Right ventricle myocardium superior (tissue), 1 donor: ENCODE measurements at places on chromosomes 1 and 21.

- no peak for DNase-seq
These were observed 19.2 kb downstream of the NLRP3 start for GRCh38 chr1:247435030-247435758.

GRCh38 chr1:117699953-117700352, 94.1 kb downstream of the TENT5C start:
- DNase-seq: no peak

DNA sequence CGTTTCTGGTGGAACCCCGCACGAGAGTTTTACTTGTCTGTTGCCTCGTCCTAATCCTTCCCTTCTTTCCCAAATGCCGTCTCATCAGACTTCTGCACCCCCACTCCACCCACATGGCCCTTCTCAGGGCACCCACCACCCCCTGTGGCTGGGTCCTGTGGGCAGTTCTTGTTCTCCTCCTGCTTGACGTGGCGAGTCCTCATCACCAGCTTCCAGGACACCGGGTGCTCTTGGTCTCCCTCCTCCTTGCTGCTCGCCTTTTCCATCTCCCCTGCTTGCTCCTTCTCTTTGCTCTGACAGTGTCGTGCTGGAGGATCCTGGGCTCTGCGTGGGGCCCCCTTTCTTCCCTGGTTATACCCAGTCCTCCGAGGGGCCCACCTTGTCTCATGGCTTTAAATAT, 51.8 kb downstream of the B3GALT5 start:
- DNase-seq: no peak

GRCh38 chr1:58839147-58839795, 55.4 kb upstream of the JUN start:
- no peak for DNase-seq

GRCh38 chr1:246591504-246591903, 25.2 kb downstream of the CNST start:
- no peak for DNase-seq

GRCh38 chr1:32138965-32139364, 31.1 kb downstream of the KPNA6 start:
- DNase-seq: no peak

- DNase-seq: no peak
These were observed at the start of gene KRTAP12-1 for GRCh38 chr21:44681861-44682579. Gene KRTAP12-1, minus strand, starts transcription at chr21:44682163. Its CDS starts 40 bp downstream, at chr21:44682123.

GRCh38 chr1:202160377-202160940, at the start of gene PTPN7:
Gene PTPN7, minus strand, starts transcription at chr1:202160602. Its CDS starts 1,200 bp downstream, at chr1:202159402.
- peak; percentile 60 for DNase-seq

- no peak for DNase-seq
These were observed 12.1 kb downstream of the TRAPPC10 start for GRCh38 chr21:44024257-44024656.

DNA sequence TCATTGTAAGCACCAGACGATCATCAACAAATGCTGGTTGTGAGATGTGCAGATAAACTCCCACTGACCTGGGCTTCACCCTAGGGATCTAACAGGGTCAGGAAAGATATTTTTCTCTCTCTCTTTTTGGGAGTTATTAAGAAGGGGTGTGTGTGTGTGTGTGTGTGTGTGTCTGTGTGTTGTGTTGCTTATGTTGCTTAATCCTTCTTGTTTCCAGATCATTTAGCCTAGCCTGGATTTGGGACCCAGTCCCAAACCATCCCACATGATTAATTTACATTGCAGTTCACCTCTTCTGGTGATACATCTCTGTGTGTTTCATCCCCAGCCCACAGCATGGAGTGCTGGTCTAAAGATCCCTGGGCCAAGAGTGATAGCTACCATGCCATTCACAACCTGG, 122.8 kb upstream of the IPO9 start:
- DNase-seq: no peak

- peak; percentile 66 for DNase-seq
These were observed 18.1 kb downstream of the KNCN start for GRCh38 chr1:46533179-46533864.

DNA sequence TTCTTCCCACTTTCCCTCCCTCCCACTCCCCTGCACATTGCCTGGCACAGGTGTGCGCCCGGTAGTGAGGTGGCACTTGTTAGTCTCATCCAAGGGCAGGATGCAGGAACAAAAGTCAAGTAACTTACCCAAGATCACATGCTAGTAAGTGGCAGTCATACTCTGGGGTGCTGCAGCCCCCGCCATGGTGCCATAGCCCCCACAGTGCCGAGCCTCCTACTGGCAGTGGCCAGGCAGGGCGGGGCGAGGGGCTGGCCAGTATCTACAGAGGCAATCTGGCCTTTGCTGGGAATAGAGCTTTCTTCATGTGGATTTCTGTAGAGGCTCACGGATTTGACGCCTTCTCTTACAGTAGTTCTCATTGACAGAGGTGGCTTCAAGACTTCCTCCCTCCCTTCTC, 26.9 kb downstream of the H6PD start:
- no peak for DNase-seq

DNA sequence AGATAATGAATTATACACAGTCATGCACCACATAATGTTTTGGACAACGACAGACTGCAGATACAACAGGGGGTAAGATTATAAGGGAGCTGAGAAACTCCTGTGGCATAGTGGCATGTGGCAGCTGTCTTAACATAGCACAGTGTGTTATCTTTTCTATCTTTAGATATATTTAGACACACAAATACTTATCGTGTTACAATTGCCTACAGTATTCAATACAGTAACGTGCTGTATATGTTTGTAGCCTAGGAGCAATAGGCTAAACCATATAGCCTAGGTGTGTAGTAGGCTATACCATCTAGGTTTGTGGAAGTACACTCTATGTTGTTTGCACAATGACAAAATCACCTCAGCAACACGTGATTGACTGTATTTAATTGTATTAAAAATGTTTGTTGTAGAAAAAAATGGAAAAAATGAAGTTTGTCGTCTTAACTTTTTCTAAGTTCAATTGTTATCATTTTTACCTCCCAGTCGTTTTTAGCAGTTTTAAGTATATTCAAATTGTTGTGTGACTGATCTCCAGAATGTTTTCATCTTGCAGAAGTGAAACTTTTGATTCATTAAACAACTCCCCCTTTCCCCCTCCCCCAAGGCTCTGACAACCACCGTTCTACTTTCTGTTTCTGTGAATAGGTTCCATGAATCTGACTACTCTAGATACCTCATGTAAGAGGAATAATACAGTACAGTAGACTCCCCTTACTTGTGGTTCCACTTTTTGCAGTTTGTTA, 351.0 kb upstream of the B3GALT2 start:
- no peak for DNase-seq

DNA sequence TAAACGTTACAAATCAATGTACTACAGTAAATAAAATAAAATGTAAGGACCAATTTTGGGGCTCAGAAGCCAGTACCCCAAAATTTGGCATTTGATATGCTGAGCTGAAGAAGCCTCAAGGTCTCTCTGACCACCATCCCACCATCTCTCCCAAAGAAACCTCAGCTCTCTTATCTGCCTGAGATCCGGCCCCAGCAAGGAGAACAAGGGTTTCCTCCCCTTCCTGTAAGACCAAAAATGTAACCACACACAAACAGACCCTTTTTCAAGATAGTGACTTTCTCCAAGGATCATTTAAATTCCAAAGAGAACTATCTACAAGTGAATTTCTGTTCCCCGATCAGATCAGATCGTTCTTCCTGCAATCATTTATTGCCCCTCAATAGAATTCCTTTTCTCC, 68.1 kb upstream of the SLC45A1 start:
- no peak for DNase-seq

GRCh38 chr1:66348776-66349175, 185.2 kb upstream of the SGIP1 start:
- DNase-seq: no peak

DNA sequence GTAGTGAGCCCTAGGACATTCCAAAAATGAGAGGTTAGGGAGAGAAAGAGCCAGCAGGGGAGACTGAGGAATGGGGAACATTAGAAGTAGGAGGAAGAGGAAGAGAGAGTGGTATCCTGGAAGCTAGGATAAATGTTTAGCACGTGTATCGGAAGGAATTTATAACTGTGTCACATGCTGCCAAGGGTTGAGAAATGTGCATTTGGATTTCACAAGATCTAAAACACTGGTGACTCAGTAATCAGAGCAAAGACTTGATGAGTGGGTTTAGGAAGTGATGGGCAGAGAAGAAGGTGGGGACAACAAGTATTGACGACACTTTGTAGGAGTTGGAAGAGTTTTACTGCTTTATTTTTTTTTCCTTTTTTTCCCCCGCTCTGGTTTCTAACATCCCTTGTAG, 193.9 kb downstream of the FMN2 start:
- no peak for DNase-seq

DNA sequence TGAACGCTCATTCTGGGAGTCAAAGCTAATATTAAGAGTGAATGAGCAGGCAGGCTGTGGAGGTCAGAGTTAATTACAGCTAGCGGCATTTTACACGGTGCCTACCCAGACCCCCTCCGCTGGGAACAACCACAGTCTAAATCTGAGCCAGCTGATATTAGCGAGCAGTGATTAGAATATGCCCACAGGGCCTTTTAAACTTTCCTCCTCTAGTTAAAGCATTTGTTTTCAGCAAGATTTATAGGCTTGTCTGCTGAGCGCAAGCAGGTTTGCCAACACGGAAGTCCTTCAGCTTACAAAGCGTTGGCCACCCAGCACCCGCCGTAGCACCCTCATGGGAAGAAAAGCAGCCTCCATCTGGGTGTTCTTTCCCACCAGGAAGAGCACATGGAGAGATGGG, 72.1 kb downstream of the LMX1A start:
- DNase-seq: no peak

DNA sequence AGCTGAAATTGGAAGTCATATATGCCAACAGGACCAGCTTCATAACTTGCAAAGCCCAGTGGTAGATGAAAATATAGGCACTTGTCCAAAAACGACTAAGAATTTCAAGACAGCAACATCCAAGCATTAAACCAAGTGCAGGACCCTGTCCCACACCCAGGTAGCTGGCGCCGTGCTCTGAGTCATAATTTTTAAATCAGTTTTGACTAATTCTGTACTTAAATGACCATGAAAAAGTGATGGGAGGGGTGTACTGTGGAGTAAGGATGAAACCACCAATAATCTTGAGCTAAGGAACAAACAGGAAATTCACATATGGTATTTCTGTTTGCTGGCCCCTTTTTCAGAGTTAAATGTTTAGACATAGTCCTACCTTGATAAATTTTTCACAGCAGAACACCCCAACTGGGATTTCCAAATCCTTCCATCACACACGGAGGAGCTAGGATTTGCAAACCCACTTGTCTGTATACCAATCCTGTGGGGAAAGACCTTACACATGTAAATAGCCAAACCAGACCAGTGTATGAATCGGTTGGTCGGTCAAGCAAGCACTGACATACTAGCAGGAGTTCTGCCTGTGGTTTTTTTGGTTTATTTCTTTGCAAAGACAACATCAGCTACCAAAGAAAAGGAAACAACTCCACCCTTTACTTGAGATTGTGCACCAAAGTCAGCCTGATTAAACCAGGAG, 235.7 kb upstream of the RAB4A start:
- no peak for DNase-seq

DNA sequence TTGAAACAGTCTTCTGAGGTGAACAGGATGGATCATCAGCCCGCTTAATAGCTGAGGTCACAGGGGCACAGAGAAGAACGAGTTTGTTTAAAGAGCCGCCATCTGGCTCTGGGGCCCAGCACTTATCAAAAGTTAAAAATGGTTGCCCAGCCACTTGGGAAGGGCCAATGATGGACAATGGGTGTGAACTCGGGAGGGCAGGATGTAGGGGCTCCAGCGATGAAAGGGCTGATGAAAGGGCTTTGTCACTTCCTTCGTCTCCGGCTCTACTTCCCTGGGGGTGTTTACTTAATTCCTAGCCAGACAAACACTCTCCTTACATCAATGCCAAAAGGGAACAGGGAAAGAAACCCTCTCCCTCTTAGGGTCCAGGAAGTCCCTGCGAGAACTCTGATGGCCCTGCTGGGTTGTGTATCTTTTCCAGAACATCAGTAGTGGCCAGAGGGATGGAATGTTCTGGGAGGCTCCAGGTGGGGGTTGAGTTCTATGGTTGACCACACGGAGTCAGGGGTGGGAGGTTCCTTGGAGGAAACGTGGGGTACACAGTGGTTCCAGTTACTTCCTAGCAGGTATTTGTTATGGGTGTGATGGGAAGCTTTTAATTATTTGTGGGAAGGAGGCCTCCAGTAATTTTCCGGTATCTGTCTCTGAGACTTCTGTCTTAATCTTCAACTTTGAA, 9.0 kb upstream of the ABCG1 start:
- no peak for DNase-seq

GRCh38 chr1:65425006-65425405, 4.5 kb downstream of the LEPR start:
- no peak for DNase-seq

DNA sequence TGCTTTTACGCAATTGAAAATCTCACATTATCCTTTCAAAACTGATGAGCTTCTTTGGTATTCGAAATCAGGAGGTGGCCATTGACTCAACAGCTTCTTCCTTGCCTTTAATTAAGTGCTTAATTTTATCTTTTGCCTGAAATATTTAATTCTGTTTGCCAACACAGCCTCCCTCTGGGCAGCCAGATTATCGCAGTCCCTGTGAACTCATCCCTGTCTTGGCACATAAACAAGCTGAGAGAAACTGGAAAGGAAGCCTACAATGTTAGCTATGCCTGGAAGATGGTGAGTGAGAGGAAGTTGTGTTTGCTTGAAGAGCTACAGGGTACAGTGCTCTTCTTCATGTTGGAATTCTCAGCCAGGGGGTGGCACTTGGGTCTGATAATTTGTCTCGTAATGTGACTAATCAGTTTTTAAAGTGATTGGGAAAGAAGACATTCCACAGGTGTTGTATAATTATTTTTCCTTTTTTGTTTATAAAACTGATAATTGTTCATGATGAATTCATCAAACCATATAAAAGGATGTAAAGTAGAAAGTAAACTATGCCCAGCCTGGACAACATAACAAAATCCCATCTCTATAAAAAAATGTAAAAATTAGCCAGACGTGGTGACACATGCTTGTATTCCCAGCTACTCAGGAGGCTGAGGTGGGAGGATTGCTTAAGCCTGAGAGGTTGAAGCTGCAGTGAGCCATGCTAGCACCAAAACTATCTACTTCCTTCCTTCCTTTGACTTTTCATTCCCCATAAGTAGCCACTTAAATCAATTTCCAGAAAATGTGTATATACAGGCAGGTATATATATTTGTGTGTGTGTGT, 90.1 kb upstream of the RAVER2 start:
- no peak for DNase-seq

DNA sequence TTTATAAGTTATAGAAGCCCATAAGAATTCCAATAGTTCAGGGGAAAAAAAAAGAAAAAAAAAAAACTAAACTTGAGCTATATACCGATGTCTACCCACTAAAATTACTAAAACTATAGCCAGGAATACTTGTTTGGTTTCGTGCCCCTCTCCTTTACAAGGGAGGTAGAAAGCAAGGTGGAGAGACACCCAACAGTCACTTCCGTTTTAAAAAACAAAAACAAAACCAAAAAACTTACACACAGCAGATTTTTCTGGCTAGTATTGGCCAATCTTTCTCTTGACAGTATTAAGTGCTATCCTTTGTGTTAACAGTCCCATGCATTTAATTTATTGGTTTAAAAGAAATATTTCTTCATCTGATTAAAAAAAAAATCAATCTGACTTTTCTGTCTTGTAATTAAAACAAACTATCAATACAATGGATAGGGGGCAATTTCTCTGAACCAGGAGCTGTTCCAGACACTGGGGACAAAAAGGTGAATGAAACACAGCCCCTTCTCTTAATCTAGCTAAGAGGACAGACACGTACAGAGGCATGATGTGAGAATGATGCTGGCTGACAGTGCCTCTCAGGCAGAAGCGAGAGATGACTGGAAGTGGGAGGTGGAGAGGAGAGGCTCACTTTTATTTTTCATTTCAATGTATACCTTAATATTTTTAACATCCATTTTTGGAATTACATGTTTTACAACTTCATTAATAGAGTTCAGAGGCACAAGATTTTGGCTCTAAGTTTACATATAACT, 214.8 kb downstream of the RERE start:
- no peak for DNase-seq
